ENCODE measurements at places on chromosomes 3 and 15.

GRCh38 chr3:108416111-108416869 lies 94.1 kb downstream of the MYH15 start:
- DNase-seq, result no peak

DNA sequence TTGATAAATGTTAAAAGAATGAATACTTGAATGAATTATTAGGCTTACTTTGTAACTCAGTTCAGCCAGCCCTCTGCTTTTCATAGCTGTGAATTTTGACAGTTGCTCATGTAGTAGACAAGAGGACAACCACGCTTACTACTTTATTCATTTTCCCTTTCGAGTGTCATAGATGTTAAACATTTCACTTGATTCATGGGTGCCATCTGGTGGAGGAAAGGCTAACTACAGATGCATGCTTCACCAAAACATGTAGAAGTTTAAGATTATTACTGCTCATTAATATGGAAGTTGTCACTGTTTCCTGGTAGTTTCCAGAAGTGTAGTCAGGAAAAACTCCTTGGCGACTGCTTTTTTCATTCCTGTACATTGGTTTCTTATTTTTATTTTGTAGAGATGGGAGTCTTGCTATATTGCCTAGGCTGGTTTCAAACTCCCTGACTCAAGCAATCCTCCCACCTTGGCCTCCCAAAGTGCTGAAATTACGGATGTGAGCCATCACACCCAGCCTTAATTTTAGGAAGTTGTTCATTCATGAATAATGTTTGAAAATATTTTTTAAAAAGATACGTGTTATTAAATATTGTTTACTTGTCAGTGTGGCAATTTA lies 163.2 kb downstream of the B3GALNT1 start:
- DNase-seq, result peak; percentile 61

DNA sequence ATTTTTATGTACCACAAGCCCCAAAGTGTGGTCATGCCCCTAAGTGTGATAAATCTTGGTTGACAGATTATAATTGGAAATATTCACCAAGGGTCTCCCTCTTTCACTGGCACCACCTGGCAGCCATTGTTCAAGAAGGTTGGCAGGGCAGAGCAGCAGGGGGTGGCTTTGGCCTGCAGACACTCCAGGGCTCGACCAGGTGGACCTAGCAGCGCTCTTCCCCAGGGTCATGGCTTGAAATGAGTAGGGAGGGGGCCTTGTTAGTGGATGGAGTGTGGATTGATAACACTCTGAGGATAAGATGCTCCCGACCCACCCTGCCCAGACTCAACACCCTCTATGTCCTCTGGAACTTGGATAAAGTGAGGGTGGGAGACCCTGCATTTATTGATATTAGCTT lies 58.2 kb upstream of the KLHL25 start:
- DNase-seq, result no peak

GRCh38 chr3:14990780-14991148 lies 43.4 kb downstream of the NR2C2 start:
- DNase-seq, result no peak

GRCh38 chr15:94580211-94580885 lies 349.0 kb downstream of the MCTP2 start:
- DNase-seq, result no peak

- peak; percentile 55 for DNase-seq
These were observed 163.8 kb upstream of the CMC1 start for GRCh38 chr3:28077572-28077971.

DNA sequence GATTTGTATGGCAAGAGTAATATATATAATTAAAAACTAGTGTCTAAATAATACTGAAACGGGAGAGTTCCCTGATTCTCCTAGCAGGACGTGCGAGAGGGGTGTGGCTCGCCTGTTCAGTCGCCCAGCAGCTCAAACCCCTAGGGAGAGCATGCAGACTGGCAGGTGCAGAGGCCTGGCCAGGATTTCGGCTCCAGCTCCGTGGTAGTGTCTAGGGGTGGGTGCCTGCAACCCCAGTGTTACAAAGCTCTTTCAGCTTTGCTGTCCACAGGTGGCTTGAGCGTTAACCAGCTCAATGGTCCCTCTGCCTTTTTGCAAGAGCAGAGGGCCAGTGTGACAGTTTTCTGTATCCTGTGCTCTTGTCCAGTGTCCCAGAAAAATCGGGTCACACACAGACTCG lies 226.6 kb downstream of the ALCAM start:
- no peak for DNase-seq

GRCh38 chr15:87781959-87782625 lies 474.4 kb downstream of the NTRK3 start:
- no peak for DNase-seq

GRCh38 chr3:73624821-73625665 lies at the start of gene PDZRN3:
Gene PDZRN3 (minus strand): TSS chr3:73624941.
- DNase-seq, result peak; percentile 79

GRCh38 chr3:45106874-45107273 lies 39.3 kb downstream of the CDCP1 start:
- no peak for DNase-seq

DNA sequence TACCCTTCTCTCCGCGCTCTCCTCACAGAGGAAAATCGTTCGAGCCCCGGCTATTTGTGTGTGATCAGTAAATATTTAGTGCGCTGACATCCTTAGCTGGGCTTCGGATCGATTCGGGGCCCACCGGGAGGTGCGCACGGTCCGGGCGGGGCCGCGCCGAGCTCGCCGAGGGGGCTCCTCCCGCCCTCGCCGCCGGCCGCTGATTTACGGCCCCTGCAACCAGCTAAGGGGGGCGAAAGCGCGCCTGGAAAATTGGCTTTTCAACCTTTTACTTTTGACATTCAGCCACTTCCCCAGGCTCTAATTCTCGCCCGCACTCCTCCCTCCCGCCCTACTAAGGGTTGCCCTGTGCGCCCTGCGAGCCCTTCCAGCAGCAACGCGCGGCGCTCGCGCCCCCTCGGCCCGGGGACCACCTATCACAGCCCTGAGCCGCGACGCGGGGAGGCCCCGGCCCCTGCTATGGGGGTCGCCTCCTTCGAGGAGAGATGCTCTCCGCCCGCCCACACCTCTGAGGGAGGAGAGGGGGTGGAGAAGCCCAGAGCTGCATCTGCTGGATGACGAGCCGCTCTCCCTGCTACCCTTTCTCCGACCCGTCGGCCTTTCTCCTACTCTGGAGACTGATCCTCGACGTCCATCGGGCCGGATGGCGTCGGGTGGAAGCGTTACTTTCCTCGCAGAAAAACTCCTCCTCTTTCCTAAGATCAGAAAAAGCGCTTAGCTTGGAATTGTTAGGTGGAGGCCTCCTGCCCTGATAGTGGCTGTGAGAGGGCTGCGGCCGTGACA lies 7.8 kb upstream of the NR2F2 start:
- no peak for DNase-seq

- DNase-seq, result peak; percentile 64
These were observed 458.3 kb downstream of the MFSD1 start for GRCh38 chr3:159260049-159260662.

GRCh38 chr3:42865256-42865655 lies 10.4 kb downstream of the CYP8B1 start:
- DNase-seq, result no peak

- DNase-seq, result peak; percentile 55
These were observed 116.9 kb upstream of the LRRFIP2 start for GRCh38 chr3:37291275-37291700.

DNA sequence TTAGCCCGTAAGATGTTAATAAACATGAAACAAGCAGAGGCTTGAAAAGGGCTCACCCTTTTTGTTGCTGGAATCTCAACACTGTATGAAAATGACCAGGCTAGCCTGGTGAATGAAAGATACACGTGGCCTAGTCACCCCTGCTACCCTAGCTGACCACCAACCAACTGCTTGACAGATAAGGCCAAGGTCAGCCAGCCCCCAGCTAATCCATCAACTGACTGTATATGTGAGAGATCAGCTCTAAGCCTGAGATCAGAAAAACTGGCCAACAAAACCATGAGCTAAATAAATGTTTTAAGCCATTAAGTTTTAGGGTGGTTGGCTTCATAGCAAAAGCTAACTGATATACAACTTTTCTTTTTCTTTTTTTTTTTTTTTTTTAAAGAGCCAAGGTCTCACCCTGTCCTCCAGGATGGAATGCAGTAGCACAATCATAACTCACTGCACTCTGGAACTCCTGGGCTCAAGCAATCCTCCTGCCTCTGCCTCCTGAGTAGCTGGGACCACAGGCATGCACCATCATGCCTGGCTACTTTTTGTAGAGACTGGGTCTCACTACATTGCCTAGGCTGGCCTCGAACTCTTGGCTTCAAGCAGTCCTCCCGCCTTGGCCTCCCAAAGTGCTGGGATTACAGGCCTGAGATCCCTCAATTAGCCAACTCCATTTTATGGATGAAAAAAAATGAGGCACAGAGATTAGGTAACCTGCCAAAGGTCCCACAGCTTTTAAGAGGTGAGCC lies 34.6 kb downstream of the SH3BP5 start:
- no peak for DNase-seq

DNA sequence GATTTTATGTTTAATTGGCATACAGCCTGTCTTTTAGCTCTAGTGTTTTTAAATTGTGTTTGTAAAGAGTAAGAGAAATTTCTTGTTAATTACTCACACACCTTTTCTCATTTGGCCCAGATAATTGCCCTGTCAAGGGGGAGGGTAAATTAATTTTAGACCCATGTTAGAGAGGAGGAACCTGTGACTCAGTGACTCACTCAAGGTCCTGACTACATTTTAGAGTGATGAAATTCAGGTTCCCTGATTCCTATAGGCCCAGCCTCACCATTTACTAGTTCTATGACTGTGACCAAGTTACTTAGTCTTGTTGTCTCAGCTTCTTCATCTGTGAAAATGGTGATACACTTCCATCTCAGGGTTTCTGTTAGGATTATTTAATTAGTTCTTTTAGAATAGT lies 125.2 kb upstream of the DPH6 start:
- no peak for DNase-seq

- DNase-seq, result no peak
These were observed 66.6 kb downstream of the SUCLG2 start for GRCh38 chr3:67587811-67588210.

- DNase-seq, result no peak
These were observed 13.8 kb downstream of the RIOX2 start for GRCh38 chr3:97958396-97958795.

DNA sequence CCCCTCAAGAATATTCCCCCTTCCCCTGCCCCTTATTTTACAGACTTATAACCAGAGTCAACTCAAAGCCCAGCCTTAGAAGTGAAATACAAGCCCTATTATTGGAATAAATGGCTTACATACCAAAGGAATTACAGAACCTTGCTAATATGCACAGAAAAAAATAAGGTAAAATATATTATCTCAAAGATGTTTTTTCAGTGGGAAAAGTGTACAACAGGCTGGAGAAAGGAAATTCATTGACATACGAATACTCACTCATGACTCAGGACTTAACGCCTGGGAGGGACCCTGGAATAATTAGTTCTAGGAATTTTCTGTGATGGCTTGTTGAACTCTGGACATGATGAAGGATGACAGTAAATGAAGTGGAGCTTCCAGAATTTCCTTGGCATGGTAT lies 27.0 kb downstream of the ARL14 start:
- no peak for DNase-seq

DNA sequence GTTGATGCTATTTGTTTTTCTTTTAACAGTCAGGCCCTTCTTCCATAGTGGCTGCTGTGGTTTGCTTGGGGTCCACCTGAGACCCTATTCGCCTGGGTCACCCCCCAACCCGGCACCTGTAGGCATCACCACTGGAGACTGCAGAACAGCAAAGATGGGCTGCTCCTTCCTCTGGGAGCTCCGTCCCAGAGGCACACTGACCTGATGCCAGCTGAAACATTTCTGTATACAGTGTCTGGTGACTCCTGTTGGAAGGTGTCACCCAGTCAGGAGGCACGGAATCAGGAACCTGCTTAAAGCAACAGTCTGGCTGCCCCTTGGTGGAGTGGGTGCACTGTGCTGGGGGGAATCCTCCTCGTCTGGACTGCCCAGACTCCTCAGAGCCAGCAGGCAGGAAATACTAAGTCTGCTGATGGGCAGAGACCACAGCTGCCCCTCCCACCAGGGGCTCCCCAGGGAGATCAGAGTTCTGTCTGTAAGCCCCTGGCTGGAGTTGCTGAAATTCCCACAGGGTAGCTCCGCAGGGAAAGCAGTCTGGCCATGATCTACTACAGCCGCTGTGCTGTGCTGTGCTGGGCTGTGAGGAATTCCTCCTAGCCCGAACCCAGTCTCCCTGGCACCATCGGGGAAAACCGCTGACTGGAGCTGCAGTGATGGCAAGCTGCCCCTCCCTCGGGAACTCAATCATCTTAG lies 248.2 kb downstream of the TBC1D5 start:
- DNase-seq, result no peak

- DNase-seq, result peak; percentile 47
These were observed 37.3 kb downstream of the ANP32A start for GRCh38 chr15:68783226-68784058.

DNA sequence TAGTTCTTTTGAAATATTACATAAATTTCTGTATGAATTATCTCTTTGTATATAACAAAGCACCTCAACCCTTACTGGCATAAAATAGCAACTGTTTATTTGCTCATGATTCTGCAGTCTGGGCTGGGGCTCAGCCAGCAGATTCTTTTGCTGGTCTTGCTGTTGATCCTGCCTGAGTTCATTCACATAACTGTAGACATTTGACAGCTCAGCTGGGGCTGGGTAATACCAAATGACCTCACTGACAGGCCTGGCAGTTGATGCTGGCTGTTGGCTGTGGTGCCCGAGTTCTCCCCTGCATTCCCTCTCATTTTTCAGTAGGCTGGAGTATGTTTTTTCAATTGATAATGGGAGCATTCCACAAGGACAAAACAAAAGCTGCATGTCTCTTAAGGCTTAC lies 449.9 kb upstream of the GOLIM4 start:
- DNase-seq, result no peak

DNA sequence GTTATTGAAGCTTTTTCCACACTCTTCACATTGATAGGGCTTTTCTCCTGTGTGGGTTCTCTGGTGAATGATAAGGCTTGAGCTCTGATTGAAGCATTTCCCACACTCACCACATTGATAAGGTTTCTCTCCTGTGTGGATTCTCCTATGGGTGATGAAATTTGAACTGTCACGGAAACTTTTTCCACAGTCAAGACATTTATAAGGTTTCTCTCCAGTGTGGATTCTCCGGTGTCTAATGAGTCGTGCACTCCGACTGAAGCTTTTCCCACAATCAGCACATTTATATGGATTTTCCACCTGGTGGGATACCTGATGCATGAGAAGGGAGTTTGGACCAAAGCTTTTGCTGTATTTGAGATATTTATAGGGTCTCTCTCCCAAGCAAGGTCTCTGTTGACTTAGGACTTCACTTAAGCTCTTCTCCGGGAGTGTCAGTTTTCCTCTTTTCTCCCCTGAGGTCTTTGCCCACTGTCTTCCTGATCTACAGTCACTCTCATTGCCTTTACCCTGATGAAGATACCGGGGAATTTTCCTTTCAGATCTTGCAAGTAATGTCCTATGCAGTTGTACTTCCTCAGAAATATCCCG lies 9.4 kb downstream of the ZSCAN29 start:
- no peak for DNase-seq

GRCh38 chr3:105746231-105746996 lies 122.4 kb downstream of the CBLB start:
- DNase-seq, result no peak

GRCh38 chr3:152728231-152728980 lies 106.5 kb upstream of the P2RY1 start:
- DNase-seq, result no peak

DNA sequence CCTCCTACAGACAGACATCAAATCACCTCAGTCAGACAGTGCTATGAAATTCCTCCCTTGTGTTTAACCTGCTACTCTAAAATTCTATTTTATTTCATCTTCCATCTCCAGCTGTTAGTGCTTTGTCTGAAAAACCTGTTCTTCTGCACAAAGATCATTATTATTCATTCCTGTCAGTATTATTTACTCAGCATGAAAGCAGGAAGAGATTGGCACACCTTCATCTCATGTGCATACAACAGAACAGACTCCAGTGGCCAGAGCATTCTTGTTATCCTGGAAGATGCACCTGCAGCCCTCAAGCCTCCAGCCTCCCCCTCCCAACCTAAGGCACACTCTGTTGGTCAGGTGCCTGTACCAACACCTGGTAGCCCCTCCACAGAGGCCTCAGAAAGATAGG lies 1.8 kb upstream of the ROPN1B start:
- DNase-seq, result no peak

All from AG20443 (cell line).